Stimulated activated CD4-positive, alpha-beta T cell treated with anti-CD3 and anti-CD28 coated beads, Interleukin-12 subunit alpha, Interleukin-12 subunit beta, amount 100 ng/mL, for 48 hours (primary cell): ENCODE measurements at places on chromosomes 12 and 14.

DNA sequence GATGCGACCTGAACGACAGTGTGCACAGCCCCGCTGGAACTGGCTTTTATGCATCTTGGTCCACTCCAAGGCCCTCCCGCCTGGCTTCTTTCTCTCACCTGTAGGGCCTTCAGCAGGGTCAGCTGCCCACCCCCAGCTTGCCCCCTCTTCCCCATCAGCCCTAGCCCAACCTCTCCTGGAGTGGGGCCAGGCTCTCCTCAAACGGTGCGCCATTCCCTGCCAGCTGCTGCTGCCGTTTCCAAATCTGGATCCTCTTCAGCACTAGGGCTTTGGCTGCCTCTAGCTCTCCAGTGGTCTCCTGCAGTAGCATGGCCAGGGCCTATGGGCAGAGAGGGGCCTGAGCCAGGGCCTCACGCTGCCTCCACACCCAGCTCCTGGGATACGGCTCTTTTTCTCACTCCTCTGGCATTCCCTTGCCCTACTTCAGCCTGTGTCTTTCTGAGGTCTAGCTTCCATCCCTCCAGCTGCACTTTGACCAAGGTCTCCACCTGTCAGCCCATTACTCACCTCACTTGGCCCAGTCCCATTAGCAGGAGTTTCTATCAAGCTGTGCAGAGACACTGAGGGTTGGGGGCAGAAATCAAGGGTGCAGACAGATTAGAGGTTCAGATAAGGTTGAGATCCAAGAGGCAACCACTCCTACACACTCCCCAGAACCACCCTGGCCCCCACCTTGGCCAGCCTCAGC, 5.0 kb downstream of the STAT6 start:
- no peak for DNase-seq

DNA sequence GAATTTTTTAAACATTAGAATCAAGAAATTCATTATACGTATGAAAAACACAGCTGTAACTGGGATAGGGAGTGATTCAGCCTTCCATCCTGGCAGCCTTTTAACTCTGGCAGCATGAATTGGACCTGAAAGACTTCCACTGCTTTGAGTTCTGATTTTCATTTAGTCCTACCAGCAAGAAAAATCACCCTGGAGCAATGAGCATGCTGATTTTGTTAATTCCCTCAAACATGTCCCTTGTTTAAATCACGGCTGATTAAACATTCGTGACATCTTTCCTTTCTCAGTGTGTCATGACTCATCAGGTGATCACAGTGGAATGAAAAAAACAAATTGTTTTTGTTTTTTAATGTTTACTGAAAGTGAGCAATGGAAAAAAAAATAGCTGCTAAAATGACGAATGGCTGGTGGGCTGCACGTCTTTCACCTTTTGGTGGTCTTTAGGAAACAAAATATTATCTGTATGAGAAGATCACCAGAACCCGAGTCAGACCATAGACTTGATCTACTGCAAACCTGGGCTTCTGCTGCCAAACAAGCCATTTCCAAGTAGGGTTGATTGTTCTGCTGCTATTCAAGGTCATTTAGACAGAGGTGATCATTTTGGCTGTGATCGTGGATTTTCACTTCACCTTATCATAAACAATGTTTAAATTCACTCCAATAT, 67.0 kb upstream of the CAND1 start:
- no peak for DNase-seq

GRCh38 chr12:46523863-46524770, 151.5 kb upstream of the SLC38A2 start:
- DNase-seq: no peak

GRCh38 chr12:6953442-6954315, 2.5 kb downstream of the PTPN6 start:
- DNase-seq: peak; percentile 79

GRCh38 chr14:61183196-61183885, 97.8 kb downstream of the TMEM30B start:
- no peak for DNase-seq

GRCh38 chr14:84421621-84422020, 1108.3 kb upstream of the FLRT2 start:
- no peak for DNase-seq

DNA sequence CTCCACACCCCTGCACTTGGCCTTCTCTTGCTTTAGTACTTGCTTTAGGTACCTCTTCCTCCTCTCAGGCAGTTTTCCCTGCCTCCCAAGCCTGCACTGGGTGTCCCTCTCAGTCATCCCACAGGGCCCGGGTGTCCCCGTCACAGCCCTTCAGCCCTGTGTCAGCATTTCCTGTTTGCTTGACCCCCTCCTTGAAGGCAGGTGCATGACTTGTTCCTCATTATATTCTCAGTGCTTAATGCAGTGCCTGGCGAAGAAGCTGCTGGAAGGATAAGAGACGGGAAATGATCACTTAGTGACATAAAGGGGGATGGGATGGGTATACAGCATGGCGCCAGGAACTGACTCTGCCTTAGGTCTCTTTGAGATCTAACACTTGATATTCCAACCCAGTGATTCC, 61.5 kb downstream of the IQSEC3 start:
- no peak for DNase-seq

- DNase-seq: no peak
Measured at GRCh38 chr14:54743382-54743781, 159.2 kb downstream of the GCH1 start.

GRCh38 chr14:100333827-100334226, 10.7 kb downstream of the SLC25A47 start:
- no peak for DNase-seq

DNA sequence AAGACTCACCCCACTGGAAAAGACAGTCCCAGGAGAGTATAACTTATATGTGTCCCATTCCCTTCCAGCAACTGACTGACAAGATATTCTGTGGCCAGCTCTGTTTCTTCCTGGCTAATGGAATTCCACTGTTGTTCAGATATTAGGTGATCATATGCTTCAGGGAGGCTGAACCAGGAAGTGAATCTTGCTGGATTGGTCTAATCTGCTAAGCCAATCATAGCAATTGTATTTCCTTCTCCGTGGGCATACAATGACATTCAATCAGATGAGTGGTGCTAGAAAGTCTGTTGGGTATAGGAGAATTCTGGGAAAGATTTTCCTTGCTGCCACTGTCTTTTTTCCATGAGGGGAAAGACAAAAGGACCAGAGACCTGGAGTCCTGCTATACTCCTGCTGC, 12.1 kb downstream of the PYGL start:
- no peak for DNase-seq

- no peak for DNase-seq
Measured at GRCh38 chr12:116427200-116427930, 131.8 kb upstream of the MAP1LC3B2 start.
